Adrenal gland (tissue), 19 donors: ENCODE measurements at places on chromosomes 2 and 18. TPM values are rescaled to one million over a fixed set of nuclear protein-coding genes. Genes with fewer than 3 reads are reported as not detected.

GRCh38 chr2:7730449-7730848, 813.2 kb downstream of the RNF144A start:
- no peaks in the 10 kb centered on the region for H3K4me1 ChIP-seq
- H3K36me3 ChIP-seq: no peaks in the 10 kb centered on the region
- DNase-seq: no peak
- H3K27me3 ChIP-seq: no peaks in the 10 kb centered on the region

ALS2 gene
- total RNA-seq: 15.1 TPM

GRCh38 chr2:71464389-71464788, 11.0 kb downstream of the DYSF start:
- no peak for DNase-seq
- H3K27me3 ChIP-seq: peaks cover 12% of the 10 kb centered on the region
- no peak overlapping the region for H3K27ac ChIP-seq
- no peak overlapping the region for H3K4me3 ChIP-seq
- H3K36me3 ChIP-seq: no peaks in the 10 kb centered on the region
- H3K4me1 ChIP-seq: peaks cover 9% of the 10 kb centered on the region

- no peak overlapping the region for H3K27ac ChIP-seq
- DNase-seq: no peak
- no peaks in the 10 kb centered on the region for H3K4me1 ChIP-seq
- H3K36me3 ChIP-seq: no peaks in the 10 kb centered on the region
- no peak overlapping the region for H3K4me3 ChIP-seq
- no peaks in the 10 kb centered on the region for H3K27me3 ChIP-seq
These were observed 30.7 kb downstream of the LYPD6B start for GRCh38 chr2:149068996-149069888.

DNA sequence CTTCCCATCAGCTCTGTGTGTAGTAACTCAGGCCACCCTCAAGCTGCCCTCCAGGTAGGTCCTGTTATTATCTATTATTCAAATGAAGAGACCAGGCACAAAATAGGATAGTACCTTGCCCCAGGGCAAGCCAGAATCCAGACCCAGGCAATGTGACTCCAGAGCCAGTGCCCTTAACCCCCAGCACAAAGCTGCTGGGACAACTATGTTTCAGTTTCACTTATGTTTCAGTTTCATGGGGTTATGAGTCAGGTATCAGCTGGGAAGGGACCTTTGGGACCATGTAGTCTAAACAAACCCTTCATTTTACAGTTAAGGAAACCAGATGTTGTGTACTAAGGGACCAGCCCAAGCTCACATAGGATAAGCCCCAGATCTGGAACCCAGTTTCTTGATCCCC, 10.0 kb downstream of the HK2 start:
- H3K36me3 ChIP-seq: no peaks in the 10 kb centered on the region
- no peak overlapping the region for H3K4me3 ChIP-seq
- no peaks in the 10 kb centered on the region for H3K27me3 ChIP-seq
- H3K4me1 ChIP-seq: peaks cover 16% of the 10 kb centered on the region

DNA sequence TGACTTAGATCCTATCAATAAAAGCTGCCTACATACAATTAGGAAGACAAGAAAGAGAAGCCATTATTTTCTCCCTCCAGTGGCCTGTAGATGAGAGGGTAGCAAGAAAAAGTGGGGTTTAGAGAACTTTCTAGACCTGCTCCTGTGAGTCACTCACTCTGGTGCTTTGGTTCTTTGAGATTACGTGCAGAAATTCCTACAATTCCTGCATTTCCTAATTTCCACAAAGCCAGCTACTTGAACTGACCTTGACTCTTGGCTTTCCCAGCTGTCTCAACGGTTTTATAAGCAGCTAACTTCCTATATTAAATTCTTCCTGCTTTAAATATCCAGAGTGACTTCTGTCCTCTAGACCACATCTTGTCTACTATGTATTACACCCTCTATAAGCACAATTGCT, 899.5 kb upstream of the KLHL29 start:
- no peak overlapping the region for H3K27ac ChIP-seq
- H3K36me3 ChIP-seq: no peaks in the 10 kb centered on the region
- no peaks in the 10 kb centered on the region for H3K4me1 ChIP-seq
- no peaks in the 10 kb centered on the region for H3K27me3 ChIP-seq
- H3K4me3 ChIP-seq: no peak overlapping the region

- no peaks in the 10 kb centered on the region for H3K27me3 ChIP-seq
- no peak for DNase-seq
- no peak overlapping the region for H3K4me3 ChIP-seq
- H3K4me1 ChIP-seq: no peaks in the 10 kb centered on the region
These were observed 187.8 kb upstream of the SIX3 start for GRCh38 chr2:44753552-44754285.

DNA sequence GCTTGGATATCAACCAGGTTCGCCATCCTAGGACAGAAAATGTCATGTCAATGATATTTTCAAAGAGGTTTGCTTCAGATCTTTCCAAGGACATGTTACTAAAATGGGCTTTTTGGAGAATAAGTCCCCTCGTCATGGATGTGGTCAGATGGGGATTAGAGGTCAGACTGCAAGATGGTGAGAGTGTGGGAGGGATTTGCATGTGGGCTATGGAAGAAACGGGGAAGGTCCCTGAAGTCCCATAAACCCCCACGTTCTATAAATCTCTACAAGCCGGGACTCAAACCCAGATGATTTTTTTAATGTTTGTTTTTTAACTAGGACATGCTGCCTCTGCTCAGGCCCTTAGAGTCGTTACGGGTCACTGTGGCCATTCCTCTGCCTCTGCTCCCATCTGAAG, 37.7 kb upstream of the IGFBP5 start:
- no peak overlapping the region for H3K4me3 ChIP-seq
- H3K27ac ChIP-seq: no peak overlapping the region
- no peaks in the 10 kb centered on the region for H3K27me3 ChIP-seq
- no peak for DNase-seq
- no peaks in the 10 kb centered on the region for H3K36me3 ChIP-seq

ITM2C gene
- total RNA-seq: 69.3 TPM

- no peaks in the 10 kb centered on the region for H3K36me3 ChIP-seq
- no peaks in the 10 kb centered on the region for H3K4me1 ChIP-seq
- DNase-seq: no peak
- H3K4me3 ChIP-seq: no peak overlapping the region
- H3K27me3 ChIP-seq: no peaks in the 10 kb centered on the region
- H3K27ac ChIP-seq: no peak overlapping the region
These were observed 8.3 kb upstream of the ASB1 start for GRCh38 chr2:238418196-238418998.

MAP2 gene
- total RNA-seq: 25.5 TPM

DNA sequence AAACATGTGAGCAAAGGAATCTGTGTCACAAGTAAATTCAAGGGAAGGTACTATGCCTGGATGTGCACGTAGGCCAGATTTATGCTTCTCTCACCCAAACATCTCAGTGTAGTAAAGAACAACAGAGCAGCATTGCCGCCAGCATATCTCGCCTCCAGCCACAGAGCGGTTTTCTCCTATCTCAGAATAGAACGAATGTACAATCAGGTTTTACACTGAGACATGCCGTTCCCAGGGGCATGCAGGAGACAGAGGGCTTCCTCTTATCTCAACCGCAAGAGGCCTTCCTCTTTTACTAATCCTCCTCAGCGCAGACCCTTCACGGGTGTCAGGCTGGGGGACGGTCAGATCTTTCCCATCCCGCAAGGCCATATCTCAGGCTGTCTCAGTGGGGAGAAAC, 175.3 kb downstream of the RPIA start:
- H3K4me1 ChIP-seq: no peaks in the 10 kb centered on the region
- no peak overlapping the region for H3K4me3 ChIP-seq
- no peak for DNase-seq
- H3K27me3 ChIP-seq: no peaks in the 10 kb centered on the region

GRCh38 chr18:75003764-75004690, 204.9 kb downstream of the PTGR3 start:
- H3K27me3 ChIP-seq: no peaks in the 10 kb centered on the region
- peak; percentile 39 for DNase-seq
- H3K4me3 ChIP-seq: no peak overlapping the region
- H3K4me1 ChIP-seq: peaks cover 10% of the 10 kb centered on the region

IL36G gene
- total RNA-seq: not detected

LINC00305 gene
- total RNA-seq: not detected
